ENCODE measurements at places on chromosomes 4 and X. TPM values are rescaled to one million over a fixed set of nuclear protein-coding genes. Genes with fewer than 3 reads are reported as not detected.

Gene VCX2
- total RNA-seq, result not detected

Gene SSX2B
- total RNA-seq, result not detected

Gene FRMPD4
- total RNA-seq, result 34.1 TPM

Gene SYP
- 121 TPM for total RNA-seq

Gene SSX2
- total RNA-seq, result not detected

Gene SSX3
- total RNA-seq, result not detected

Gene MAOA
- total RNA-seq, result 7.8 TPM

Gene ZFYVE28
- total RNA-seq, result 7.8 TPM

Gene BRS3
- total RNA-seq, result not detected

Gene ZNF711
- 148 TPM for total RNA-seq

Gene ZNF732
- total RNA-seq, result 3.1 TPM

Gene CSTF2
- 18.8 TPM for total RNA-seq

Gene GAGE13
- not detected for total RNA-seq

All from parietal lobe (tissue), 2 donors.